ENCODE measurements at places on chromosomes 16 and 17.

DNA sequence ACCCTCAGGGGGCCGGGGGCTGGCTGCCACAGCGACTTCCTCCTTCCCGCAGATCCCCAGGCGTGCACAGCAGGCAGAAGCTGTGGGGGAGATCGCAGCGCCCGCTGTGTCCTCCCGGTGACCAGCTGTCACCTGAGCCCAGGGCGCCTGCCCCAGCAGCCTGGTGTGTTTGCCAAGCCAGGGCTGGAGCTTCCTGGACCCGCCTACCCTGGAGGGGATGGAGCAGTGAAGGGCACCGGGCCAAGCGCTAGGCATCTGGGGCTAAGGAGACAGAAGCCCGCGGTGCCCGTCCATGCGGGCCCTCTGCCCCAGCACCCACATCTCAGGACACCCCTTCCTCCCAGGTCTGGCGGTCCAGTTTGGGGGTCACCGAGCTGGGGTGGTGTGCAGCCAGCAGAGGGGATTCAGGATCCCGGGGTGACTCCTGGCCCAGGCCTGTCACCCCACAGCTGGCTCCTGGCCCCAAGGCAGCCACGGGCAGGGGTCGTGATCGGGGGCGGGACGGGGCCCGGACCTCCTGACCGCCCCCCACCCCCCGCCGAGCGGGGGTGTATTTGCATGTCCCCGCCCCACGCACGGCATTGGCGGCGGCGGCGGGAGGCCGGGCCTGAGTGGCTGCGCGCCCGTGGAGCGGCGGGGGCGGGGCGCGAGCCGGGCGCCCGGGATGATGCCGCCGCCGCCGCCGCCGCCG is at the start of gene RAB26:
TSS of gene RAB26 (plus strand) at position 645 of the 691 bp plus-strand sequence. CDS start 159 bp downstream, outside the sequence.
- DNase-seq: no peak

- no peak for DNase-seq
These were observed 27.2 kb downstream of the NPLOC4 start for GRCh38 chr17:81609541-81610311.

DNA sequence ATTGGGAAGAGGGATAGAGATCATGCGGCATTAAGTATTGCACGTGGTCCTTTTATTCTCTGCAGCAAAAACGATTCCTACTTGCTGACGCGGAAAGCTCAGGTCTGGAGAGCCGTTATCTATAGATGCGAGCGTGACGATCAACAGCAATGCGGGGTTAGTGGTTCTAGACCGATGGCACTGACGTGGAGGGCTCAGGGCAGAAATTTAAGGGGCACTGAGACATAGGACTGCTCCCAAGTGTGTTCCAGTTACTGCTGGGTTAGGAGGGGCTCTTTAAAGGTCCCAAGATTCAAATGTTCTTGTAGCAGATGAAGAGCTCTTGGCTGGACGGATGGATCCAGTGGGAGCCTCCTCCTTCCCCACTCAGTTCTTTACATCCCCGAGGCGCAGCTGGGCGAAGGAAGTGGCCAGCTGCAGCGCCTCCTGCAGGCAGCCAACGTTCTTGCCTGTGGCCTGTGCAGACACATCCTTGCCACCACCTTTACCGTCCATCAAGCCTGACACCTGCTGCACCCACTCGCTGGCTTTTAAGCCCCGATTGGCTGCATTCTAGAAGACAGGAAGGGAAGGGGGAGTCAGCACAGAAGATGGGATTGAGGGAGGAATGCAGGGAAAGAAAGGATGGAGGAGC is 732 bp upstream of the EXOSC6 start:
- peak; percentile 17 for DNase-seq

GRCh38 chr16:53435066-53435688 is 906 bp downstream of the RBL2 start:
- DNase-seq: peak; percentile 86

Measured in AG10803 (cell line).